ENCODE measurements at places on chromosomes 6 and 20.

DNA sequence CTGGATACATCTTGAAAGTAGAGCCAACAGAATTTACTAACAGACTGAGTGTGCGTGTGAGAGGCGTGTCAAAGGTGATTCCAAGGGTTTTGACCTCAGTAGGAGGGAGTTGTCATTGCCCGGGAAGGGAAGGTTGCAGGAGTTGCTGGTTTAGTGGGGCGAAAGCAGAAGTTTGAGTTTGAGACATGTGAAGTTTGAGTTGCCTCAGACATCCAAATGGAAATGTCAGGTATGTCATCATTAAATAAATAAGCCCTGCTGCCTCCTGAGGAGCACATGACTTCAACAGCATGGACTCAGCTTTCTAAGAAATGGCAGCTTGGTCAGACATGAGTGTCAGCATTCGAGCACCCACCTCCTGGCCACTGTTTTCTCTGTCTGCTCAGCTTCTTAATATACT is 26.6 kb upstream of the TGM2 start:
- no peak for DNase-seq

DNA sequence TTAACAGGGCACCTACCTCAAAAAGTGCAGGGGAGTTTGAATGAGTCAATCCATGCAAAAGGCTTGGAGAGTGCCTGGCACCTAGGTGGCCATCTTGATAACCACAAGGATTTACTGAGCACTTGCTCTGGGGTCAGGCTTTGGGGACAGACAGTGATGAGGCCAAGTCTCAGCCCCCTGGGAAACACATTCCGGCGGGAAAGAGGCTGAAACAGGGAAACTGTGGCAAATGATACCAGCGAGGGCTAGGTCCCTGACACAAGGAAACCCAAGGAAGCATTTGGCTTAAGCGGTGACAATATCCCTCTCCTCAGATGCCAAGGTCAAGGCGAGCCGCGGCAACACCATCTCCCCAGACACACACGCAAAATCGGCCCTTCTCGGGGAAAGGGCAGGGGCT is 527 bp upstream of the DOK5 start:
- DNase-seq: no peak

GRCh38 chr20:35547329-35547728 is 5.5 kb downstream of the ERGIC3 start:
- DNase-seq: no peak

DNA sequence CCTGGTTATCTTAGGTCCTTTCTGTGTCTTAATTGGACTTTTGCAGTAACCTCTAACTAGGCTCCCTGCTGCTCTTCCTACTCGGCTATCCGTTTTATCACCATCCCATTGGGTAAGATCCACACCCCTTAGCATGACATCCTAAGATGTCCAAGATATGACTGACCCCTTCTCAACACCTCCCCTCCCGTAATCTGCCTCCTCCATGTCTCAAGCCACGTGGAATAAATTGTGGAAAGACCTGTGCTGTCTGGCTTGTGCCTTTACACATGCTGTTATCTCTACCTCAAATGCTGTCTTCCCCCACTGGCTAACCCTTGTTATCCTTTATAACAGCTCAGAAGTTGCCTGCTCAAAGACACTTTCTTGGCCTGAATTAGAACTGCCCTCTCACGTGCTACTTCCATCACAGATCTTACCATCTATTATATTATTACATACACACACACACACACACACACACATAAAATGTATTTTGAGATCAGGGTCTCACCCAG is 26.5 kb downstream of the EIF2S2 start:
- DNase-seq: no peak

- DNase-seq: no peak
These were observed 193.2 kb downstream of the OGFRL1 start for GRCh38 chr6:71481801-71482200.

DNA sequence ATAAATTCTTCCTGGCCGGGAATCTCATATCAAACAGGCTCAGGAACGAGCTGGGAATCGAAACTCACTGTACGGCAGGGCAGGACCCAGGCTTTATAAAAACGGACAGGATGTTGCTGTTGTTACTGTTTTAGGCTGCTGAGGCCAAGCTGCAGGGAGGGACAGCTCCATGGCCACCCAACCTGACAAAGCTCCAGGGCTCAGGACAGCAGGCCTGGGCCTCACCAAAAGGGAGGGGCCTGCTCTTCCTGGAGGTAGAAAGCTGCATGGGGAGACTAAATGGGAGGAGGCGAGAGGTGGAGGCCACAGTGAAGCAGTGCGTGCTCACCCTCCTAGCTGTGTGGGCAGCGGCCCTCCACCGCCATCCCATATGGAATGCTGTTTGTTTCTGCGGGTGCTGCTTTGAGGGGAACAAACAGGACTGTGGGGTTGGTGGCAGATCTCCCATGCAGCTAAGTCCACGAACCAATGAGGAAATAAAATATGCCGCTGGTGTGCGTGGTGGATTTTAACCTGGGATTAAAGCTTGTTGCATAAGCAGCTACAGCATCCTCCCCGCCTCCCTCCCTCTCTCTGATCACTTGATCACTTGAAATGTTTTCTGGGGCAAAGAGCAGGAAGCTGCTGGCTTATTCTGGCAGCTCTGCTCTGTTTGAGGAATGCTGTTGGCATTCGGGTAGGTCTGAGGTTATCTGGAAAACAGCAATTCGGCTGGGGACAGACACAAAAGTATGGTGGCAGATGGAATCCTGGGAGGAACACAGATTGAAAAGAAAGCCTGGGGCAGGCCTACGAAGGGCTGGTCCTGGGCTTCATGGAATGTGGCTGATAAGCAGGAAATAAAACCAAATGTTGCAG is 2.4 kb upstream of the ZMYND8 start:
- DNase-seq: no peak

DNA sequence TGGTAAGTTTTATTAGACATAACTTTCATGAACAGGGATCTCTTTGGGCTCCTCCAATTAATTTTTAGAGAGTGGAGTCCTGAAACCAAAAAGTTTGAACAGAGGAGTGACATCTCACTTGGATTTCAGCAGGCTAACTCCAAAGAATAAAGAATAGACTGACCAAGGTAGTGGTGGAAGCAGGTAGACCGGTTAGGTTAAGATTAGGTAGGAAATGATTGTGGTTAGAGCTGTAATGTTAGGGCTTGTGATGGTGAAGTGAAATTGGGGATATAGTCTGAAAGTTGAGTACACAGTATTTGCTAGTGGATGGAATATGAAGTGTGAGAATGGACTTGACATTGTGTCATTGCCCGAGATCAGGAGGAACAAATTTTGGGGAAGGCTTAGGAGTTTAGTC is 27.8 kb downstream of the QKI start:
- no peak for DNase-seq

DNA sequence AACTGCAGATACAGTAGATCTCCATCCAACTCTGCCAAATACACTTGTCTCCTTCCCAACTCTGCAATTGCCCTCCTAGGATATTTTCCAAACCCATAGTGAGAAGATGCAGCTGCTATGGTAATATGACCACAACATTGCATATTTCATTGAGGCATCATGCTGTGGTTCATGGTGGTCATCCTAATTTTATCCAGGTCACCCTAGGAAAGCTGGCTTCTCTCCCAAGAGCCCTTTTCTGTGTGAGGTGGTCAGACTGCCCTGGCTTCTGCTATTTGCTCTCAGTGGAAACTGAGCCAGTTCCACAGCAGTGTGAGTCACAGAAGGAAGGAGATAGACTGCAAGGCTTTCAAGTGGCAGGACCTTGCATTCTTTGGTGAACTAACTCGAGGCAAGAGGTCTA is 5.5 kb downstream of the OGFRL1 start:
- no peak for DNase-seq

GRCh38 chr6:86715676-86716075 is 221.7 kb upstream of the HTR1E start:
- DNase-seq: no peak

DNA sequence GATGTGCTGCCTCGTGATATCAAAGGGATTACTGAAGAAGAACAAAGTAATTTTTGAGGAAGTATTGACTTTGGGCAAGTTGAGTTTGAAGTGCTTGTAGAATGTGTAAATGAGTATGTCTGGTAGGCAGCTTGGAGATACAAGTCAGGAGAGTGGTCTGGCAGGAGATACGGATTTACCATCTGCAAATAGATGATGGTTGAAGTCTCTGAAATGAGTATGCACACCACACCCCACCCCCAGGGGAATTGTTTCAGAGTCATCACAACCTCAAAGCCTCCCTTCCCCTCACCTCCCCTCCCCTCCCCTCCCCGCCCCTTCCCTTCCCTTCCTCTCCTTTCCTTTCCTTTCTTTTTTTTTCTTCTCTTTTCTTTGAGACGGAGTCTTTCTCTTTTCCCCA is 16.4 kb upstream of the MCUR1 start:
- no peak for DNase-seq

DNA sequence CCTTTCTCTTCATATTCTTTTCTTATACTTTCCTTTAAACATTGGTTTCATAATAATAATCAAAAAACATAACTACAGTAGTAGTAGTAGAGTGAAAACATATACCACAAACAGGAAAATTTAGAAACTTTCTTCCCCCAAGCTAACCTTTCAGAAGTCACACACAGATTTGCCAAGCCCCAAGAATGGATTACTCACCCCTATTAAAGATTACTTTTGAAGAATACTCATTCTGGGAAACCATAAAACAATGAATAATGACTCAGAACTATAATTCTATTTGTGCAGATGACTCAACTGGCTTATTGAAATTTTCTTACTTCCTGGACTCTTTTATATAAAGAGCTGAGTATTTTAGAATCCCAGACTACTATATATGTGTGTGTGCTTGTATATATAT is 119.4 kb upstream of the GJE1 start:
- no peak for DNase-seq
